T-helper 2 cell treated with Interferon-gamma antibody and Interleukin-4, amounts not matched to agents 5 μg/mL and 100 μg/mL, for 36 hours (primary cell): ENCODE measurements at places on chromosomes 2 and 18.
A peak's percentile ranks its signal among the peaks of the same experiment; 100 is the strongest.

DNA sequence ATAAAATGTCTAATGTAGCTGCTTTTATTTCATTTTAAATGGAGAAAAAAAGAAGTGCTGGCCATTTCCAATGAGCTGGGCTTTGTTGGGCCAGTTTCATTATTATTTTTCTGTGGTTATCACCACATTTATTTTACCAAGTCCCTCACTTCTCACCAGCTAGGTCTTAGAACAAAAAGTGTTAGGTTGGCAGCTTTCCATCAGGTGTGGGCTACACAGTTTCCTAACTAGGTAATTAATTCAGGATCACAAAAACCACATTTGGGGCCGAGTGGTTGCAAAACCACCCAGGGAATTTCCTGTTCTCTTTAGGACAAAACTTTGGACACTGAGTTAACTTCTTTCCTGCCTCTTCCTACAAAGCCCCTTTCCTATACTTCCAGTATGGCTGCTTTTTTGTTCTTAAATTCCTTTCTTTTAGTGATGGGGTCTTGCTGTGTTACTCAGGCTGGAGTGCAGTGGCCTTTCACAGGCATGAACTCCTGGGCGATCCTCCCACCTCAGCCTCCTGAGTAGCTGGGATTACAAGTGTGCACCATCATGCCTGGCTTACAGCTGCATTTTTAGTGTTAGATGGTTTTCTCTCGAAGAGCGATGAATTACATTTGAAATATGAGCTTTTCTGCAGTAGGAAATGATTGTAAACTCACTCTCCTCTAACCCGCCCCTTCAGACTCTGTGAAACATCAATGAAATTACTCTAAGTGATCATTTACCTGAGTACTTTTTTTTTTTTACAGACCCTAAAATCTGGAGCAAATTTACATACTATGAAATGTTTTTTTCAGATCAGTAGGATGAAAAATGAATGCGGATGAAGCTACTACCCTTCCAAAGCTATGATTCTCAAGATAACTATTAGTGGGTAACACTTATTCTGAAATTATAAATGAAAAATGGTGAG lies 2.6 kb upstream of the ZFP36L2 start:
- peak overlapping the region; percentile 63 for H3K27ac ChIP-seq
- H3K36me3 ChIP-seq: peaks cover 23% of the 10 kb centered on the region
- peaks cover 21% of the 10 kb centered on the region for H3K4me1 ChIP-seq
- DNase-seq: no peak

GRCh38 chr2:163774862-163775261 lies 39.1 kb upstream of the FIGN start:
- no peak for DNase-seq
- no peaks in the 10 kb centered on the region for H3K36me3 ChIP-seq
- no peaks in the 10 kb centered on the region for H3K4me1 ChIP-seq
- H3K27ac ChIP-seq: no peak overlapping the region
- H3K27me3 ChIP-seq: no peaks in the 10 kb centered on the region

DNA sequence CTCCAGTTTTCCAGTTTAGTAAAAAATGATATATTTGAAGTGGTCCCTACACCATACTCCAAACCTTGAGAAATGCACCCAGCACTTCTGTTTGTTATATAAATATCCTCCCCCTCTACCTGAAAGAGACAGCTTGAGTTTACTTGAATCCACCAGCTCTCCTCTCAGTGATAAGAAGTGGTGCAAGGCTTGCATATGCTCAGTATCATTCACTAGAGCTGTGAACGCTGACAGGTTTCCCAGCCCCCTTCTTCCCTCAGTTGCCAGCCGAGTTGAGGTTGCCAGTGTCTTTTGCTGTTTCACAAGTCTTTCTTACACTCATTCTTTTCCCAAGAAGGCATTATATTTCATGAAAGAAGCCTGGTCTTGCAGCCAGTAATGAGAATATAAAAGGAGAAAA lies 880.0 kb downstream of the LRRTM4 start:
- H3K27ac ChIP-seq: no peak overlapping the region
- H3K36me3 ChIP-seq: no peaks in the 10 kb centered on the region
- no peak for DNase-seq
- no peaks in the 10 kb centered on the region for H3K27me3 ChIP-seq

GRCh38 chr18:80184243-80184772 lies 63.0 kb downstream of the PARD6G start:
- H3K4me3 ChIP-seq: no peak overlapping the region
- H3K36me3 ChIP-seq: no peaks in the 10 kb centered on the region
- no peaks in the 10 kb centered on the region for H3K27me3 ChIP-seq

GRCh38 chr2:8053216-8053615 lies 628.6 kb upstream of the ID2 start:
- H3K27me3 ChIP-seq: no peaks in the 10 kb centered on the region
- DNase-seq: no peak
- H3K27ac ChIP-seq: no peak overlapping the region
- H3K4me1 ChIP-seq: peaks cover 38% of the 10 kb centered on the region

DNA sequence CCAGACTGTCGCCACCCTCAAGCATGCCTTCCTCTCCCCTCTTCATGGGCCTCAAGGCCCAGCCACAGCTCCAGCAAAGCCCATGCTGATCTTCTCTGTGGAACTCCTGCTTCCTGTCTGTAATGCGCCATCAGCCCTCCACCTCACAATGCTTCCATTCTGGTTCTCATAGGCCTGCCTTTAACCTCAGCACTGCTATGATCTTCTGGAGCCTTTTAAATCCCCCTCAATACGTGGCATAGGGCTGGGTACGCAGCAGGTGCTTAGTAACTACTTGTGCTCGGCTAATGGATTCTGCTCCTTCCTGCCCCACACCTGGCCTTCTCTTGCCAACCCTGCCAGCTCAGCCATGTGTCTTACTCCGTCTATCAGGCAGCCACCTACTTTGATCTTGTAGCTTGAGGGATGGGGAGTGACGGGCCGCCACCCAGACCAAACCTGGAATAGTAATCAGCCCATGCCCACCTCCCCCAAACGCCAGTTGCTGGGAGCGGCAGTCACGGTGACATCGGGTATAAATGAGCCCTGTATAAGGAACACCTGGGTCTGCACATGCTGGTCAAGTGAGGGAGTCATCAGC lies 106.7 kb upstream of the MCFD2 start:
- peaks cover 28% of the 10 kb centered on the region for H3K36me3 ChIP-seq
- H3K27me3 ChIP-seq: no peaks in the 10 kb centered on the region
- H3K4me1 ChIP-seq: no peaks in the 10 kb centered on the region
- H3K4me3 ChIP-seq: no peak overlapping the region
- no peak for DNase-seq

GRCh38 chr18:32243358-32243757 lies 53.5 kb downstream of the MEP1B start:
- no peak for DNase-seq
- peaks cover 16% of the 10 kb centered on the region for H3K27me3 ChIP-seq
- no peak overlapping the region for H3K27ac ChIP-seq
- no peaks in the 10 kb centered on the region for H3K4me1 ChIP-seq

DNA sequence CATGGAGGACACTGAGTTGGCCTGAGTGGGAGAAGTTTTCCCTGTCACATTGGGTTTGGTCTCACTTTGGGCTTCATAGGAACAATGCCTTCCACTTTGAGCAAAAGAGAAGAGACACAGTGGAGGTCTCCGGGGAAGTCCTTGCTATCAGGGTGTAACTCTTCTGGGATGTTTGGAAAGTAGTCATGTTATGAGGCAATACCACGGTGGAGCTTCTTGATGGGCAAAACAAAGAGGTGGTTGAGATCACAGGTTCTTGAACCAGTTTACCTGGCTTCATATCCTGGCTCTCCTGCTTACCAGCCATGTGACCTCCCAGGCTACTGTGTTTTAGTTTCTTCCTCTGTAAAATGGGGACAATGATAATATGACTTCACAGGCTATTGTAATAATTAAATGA lies 478.6 kb downstream of the SLC4A3 start:
- H3K27me3 ChIP-seq: no peaks in the 10 kb centered on the region
- H3K27ac ChIP-seq: no peak overlapping the region
- H3K4me3 ChIP-seq: no peak overlapping the region
- no peak for DNase-seq
- H3K4me1 ChIP-seq: no peaks in the 10 kb centered on the region
